Chondrocyte (in vitro differentiated cells): ENCODE measurements at places on chromosomes 12 and 14. TPM values are rescaled to one million over a fixed set of nuclear protein-coding genes. Genes with fewer than 3 reads are reported as not detected.

DNA sequence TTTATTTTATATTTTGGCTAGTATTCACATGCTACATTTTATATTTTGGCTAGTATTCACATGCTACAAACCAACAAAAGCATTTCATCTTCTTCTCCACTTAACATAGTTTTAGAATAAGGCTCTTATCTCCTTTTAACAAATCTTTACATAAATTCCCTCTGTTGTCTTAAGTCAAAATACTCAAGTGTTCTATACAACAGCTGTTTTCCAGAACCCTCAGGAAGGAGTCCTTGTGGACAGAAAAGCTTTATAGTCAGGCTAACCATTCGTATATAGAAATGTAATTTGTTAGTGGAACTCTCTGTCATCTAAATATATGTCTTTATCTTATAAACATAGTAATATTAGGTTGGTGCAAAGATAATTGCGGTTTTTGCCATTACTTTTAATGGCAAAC lies 191.0 kb upstream of the FLRT2 start:
- peaks cover 16% of the 10 kb centered on the region for H3K4me1 ChIP-seq
- no peak for DNase-seq

PPP1R1A gene
- total RNA-seq = not detected in 3 replicates

DNA sequence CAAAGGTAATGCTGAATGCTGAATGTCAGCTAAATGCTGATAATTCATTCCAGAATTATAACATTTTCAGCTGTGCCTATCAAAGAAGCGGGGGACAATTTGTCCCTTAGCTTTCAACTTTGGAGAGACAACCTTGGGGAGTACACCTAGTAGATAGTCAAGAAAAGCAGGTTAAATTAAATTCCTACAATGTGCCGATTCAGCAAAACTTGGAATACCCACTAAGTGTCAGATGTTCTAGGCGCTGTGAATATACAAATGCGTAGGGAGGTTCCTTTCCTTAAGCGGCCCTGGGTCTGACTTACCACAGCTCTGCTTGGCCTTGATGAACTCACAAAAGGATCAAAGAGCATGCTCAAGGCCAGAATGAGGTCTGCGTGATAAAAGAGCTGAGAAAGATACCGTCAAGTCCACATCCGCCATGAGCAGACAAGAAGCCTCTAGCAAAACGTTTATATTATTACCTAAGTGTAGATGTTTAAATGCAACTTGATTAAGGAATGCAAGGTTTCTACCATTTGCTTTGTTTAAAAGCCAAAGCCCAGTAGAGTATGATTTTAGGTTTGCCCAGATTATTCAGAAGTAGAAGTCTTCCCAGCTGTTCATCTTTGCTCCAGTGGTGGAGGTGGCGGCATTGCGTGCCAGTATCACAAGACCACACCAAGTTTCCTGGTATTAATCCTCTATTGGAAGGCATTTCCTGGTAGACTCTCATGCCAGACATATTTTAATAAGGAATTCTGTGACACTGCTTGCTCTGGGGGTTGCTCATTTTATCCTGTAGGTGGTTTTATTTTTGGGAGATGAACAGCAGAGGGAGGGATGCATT lies 368.6 kb downstream of the DPF3 start:
- no peak overlapping the region for H3K4me3 ChIP-seq
- no peaks in the 10 kb centered on the region for H3K27me3 ChIP-seq
- H3K36me3 ChIP-seq = no peaks in the 10 kb centered on the region

RASSF9 gene
- 0.44 to 0.82 TPM (median 0.47 TPM) in 3 replicates for total RNA-seq

TCL1B gene
- not detected in 3 replicates for total RNA-seq

ATF1 gene
- 18.8 to 22.6 TPM (median 22.3 TPM) in 3 replicates for total RNA-seq

TC2N gene
- total RNA-seq = 9.1 to 14.4 TPM (median 11.2 TPM) in 3 replicates

- no peak for DNase-seq
- peaks cover 8% of the 10 kb centered on the region for H3K4me1 ChIP-seq
- H3K27ac ChIP-seq = no peak overlapping the region
These were observed 115.1 kb downstream of the TSHR start for GRCh38 chr14:81070511-81070910.

DNA sequence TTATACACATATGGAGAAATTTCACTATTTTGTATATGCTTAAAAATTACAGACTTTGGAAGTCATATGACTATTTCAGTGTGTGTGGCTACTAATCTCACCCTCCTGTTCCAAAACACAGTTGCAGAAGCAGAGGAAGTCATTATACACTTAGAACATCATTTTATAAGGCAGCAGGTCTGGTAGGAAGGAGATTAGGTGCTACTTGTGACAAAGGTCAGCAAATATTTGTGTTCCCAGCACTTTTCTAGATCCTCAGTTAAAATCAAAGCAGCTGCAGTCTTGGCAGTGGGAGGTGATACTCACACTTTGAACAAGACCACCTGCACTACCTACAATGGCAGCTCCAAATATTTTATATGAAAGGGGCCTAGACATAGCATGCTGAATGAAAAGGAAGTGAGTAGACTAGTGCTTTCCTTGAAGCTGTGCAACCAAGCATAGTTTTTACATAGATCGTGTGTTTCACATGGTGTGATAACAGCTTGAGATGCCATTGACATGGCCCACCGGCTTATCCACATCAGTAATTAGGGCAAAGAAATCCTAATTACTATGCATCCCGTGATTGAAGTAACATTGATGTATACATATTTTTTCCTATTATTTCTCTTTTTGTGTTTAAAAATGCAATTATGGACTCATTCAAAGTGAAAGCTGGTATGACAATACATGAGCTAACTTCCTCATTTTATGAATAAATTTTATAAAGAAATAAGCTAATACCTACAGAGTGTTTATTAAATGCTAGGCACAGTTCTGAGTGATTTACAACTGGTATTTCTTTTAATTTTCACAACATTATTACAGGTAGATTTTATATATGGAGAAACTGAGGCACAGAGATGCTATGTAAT lies 5.3 kb downstream of the GYS2 start:
- peaks cover 8% of the 10 kb centered on the region for H3K27me3 ChIP-seq
- no peak overlapping the region for H3K27ac ChIP-seq
- DNase-seq = no peak
- H3K4me3 ChIP-seq = no peak overlapping the region

- H3K36me3 ChIP-seq = no peaks in the 10 kb centered on the region
- no peak for DNase-seq
- no peak overlapping the region for H3K27ac ChIP-seq
These were observed 151.3 kb downstream of the BCL11B start for GRCh38 chr14:99120526-99121318.

MANSC4 gene
- not detected in 3 replicates for total RNA-seq

DNA sequence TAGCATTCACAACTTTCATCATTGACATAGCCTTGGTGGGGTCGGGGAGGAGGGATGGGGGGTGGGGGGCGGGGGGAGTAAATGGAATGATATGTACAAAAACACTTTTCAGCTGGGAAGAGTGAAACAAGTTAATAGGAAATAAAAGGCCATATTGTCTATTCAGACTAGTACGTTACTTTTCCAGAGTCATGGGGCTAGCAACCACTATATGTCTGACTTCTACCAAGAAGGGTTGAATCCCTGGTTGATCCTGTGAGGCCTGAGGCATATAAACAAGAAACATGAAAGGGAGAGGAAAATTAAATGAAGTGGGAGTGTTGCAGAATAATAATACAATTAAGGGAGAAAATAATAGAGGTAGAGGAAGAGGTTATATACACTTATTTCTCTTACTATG lies 225.5 kb downstream of the ERC1 start:
- no peak overlapping the region for H3K27ac ChIP-seq
- no peaks in the 10 kb centered on the region for H3K36me3 ChIP-seq
- no peak overlapping the region for H3K4me3 ChIP-seq
- peaks cover 15% of the 10 kb centered on the region for H3K4me1 ChIP-seq
- no peak for DNase-seq

RFX4 gene
- not detected in 3 replicates for total RNA-seq

- H3K36me3 ChIP-seq = no peaks in the 10 kb centered on the region
- no peak overlapping the region for H3K4me3 ChIP-seq
- no peaks in the 10 kb centered on the region for H3K27me3 ChIP-seq
- no peak overlapping the region for H3K27ac ChIP-seq
- DNase-seq = no peak
These were observed 234.7 kb upstream of the TBX3 start for GRCh38 chr12:114918535-114919233.

IFNG gene
- not detected in 3 replicates for total RNA-seq

DNA sequence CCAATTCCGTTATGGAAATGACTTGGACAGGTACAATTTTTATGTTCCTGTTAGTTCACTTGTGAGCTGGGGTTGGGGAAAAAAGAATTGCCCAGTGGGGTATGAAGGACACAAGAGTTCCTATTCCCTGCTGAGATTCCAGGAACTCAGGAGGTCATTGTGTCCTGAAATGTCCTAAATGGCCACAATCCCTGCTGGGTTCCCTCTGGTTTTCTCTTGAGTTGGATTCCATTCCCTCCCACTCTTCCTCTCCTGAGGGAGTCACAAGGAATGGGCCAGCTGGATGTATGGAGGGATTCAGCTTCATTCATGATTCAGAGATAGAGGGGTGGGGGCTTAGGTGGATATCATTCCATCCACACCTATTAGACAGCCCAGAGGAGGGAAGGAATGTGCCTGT lies 34.5 kb upstream of the DCD start:
- peaks cover 36% of the 10 kb centered on the region for H3K27me3 ChIP-seq
- no peak overlapping the region for H3K27ac ChIP-seq
- no peaks in the 10 kb centered on the region for H3K36me3 ChIP-seq
- no peak overlapping the region for H3K4me3 ChIP-seq
- no peak for DNase-seq

- no peak overlapping the region for H3K4me3 ChIP-seq
- no peak overlapping the region for H3K27ac ChIP-seq
- no peak for DNase-seq
- H3K27me3 ChIP-seq = no peaks in the 10 kb centered on the region
These were observed 15.4 kb downstream of the TRIM9 start for GRCh38 chr14:51079489-51079888.

GRCh38 chr12:25698772-25699171 lies 145.7 kb upstream of the LMNTD1 start:
- H3K36me3 ChIP-seq = peaks cover 8% of the 10 kb centered on the region
- no peak overlapping the region for H3K27ac ChIP-seq
- H3K4me3 ChIP-seq = no peak overlapping the region
- H3K27me3 ChIP-seq = no peaks in the 10 kb centered on the region

- H3K36me3 ChIP-seq = no peaks in the 10 kb centered on the region
- H3K4me3 ChIP-seq = no peak overlapping the region
- H3K27me3 ChIP-seq = no peaks in the 10 kb centered on the region
- no peaks in the 10 kb centered on the region for H3K4me1 ChIP-seq
- DNase-seq = no peak
These were observed 1598.3 kb downstream of the AACS start for GRCh38 chr12:126663304-126664094.

- peaks cover 10% of the 10 kb centered on the region for H3K4me1 ChIP-seq
- DNase-seq = no peak
- no peak overlapping the region for H3K27ac ChIP-seq
- H3K27me3 ChIP-seq = no peaks in the 10 kb centered on the region
These were observed 105.8 kb upstream of the SINHCAF start for GRCh38 chr12:31431721-31432240.

GRCh38 chr12:3882896-3883564 lies 9.8 kb upstream of the PARP11 start:
- no peak for DNase-seq
- H3K4me3 ChIP-seq = no peak overlapping the region
- H3K27me3 ChIP-seq = peaks cover 28% of the 10 kb centered on the region
- H3K36me3 ChIP-seq = no peaks in the 10 kb centered on the region

DNA sequence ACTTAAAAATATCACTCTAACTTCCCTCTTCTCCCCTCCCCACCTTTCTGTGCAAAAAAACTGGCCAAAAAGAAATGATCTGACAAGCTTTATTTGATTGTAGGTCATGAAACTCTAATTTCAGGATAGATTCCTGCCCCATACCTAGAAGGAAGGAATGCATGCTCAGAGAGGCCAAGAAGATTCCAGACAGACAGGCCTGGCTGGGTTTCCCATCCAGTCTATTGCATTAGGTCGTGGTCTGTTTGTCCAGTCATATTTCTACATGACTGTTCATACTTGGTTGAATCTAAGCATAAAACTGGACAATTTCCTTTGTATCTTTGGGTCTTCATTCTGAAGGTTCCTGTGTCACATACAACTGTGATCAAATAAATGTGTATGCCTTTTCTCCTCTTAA lies 20.0 kb upstream of the SLC15A5 start:
- no peaks in the 10 kb centered on the region for H3K36me3 ChIP-seq
- peaks cover 12% of the 10 kb centered on the region for H3K4me1 ChIP-seq
- no peak overlapping the region for H3K4me3 ChIP-seq
- no peaks in the 10 kb centered on the region for H3K27me3 ChIP-seq
- no peak overlapping the region for H3K27ac ChIP-seq
- DNase-seq = no peak

- H3K4me3 ChIP-seq = no peak overlapping the region
- H3K27me3 ChIP-seq = no peaks in the 10 kb centered on the region
- H3K36me3 ChIP-seq = no peaks in the 10 kb centered on the region
- peaks cover 4% of the 10 kb centered on the region for H3K4me1 ChIP-seq
- no peak for DNase-seq
- H3K27ac ChIP-seq = no peak overlapping the region
These were observed 127.4 kb downstream of the KTN1 start for GRCh38 chr14:55707365-55707804.

DNA sequence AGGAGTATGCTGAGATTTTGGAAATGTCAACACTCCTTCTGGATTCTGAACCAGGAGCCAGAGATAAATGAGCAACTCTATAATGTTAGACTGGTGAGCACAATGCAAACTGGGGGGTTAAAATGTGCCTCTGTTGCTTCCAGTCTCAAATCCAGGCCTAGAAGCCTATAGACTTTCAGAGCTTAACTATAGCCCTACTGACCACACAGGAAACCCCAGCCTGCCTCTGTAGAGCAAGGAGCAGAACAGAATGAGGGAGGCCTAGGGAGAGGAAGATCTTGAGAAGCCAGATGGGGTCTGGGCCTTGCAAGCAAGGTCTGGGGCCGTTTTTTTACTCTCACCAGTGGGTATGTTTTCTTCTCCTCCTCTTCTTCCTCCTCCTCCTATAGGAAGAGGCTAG lies 225.4 kb upstream of the KITLG start:
- H3K36me3 ChIP-seq = no peaks in the 10 kb centered on the region
- no peak overlapping the region for H3K4me3 ChIP-seq
- no peaks in the 10 kb centered on the region for H3K27me3 ChIP-seq
- no peak for DNase-seq
- H3K27ac ChIP-seq = no peak overlapping the region

- no peak for DNase-seq
- H3K36me3 ChIP-seq = no peaks in the 10 kb centered on the region
- H3K27me3 ChIP-seq = no peaks in the 10 kb centered on the region
These were observed 114.7 kb upstream of the CRY1 start for GRCh38 chr12:107207931-107208525.

NRL gene
- 1.2 to 1.6 TPM (median 1.3 TPM) in 3 replicates for total RNA-seq

DEGS2 gene
- total RNA-seq = 0.17 to 0.36 TPM in 2 of 3 replicates, not detected in the other

- peaks cover 9% of the 10 kb centered on the region for H3K4me1 ChIP-seq
- H3K27me3 ChIP-seq = no peaks in the 10 kb centered on the region
- H3K36me3 ChIP-seq = no peaks in the 10 kb centered on the region
- no peak for DNase-seq
- H3K4me3 ChIP-seq = no peak overlapping the region
- no peak overlapping the region for H3K27ac ChIP-seq
These were observed 50.8 kb upstream of the ELK3 start for GRCh38 chr12:96143392-96143791.

- no peak for DNase-seq
- H3K27me3 ChIP-seq = no peaks in the 10 kb centered on the region
- H3K36me3 ChIP-seq = peaks cover 23% of the 10 kb centered on the region
- peaks cover 16% of the 10 kb centered on the region for H3K4me1 ChIP-seq
- H3K4me3 ChIP-seq = no peak overlapping the region
These were observed 35.7 kb downstream of the NRDE2 start for GRCh38 chr14:90295870-90296516.

FSCB gene
- not detected in 3 replicates for total RNA-seq
